HT-29 (cell line): ENCODE measurements at places on chromosomes 7 and 10. TPM values are rescaled to one million over a fixed set of nuclear protein-coding genes. Genes with fewer than 3 reads are reported as not detected.
A peak's percentile ranks its signal among the peaks of the same experiment; 100 is the strongest.

Gene TWIST1
- not detected in 2 replicates for total RNA-seq

Gene NPY
- not detected in 2 replicates for total RNA-seq

Gene MNX1
- total RNA-seq, result 21.9 and 34.5 TPM in 2 replicates

DNA sequence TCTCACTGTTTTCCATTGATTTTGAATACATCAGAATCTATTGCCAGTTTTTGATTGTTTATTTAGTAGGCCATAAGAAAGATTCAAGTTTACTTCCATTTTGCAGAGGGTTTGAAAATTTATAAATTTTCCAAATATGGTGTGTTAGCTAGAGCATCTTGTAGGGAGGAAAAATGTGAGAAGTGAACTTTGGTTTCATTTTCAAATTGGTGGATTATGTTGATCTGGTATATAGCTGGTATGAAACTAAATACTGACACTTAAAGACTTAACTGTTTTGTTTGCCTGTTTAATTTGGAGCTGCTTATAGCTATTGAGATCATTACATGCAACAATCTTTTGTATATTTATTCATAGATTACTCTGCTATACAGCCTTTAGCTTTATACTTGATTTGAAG lies 108.1 kb downstream of the ADAM22 start:
- DNase-seq, result no peak

DNA sequence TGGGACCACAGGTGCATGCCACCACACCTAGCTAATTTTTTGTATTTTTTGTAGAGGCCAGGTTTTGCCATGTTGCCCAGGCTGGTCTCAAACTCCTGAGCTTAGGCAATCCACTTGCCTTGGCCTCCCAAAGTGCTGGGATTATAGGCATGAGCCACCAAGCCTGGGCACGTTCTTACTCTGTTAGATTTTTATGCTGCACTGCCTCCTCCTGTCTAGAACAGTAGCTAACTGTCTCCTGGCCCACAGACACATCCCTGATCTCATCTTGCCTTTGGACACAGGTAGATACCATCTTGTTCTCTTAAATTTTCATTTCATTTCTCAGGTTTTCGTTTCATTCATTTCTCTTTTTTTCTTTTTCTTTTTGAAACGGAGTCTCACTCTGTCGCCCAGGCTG lies 41.1 kb downstream of the BLVRA start:
- DNase-seq, result peak; percentile 40

- no peak for DNase-seq
Observed at GRCh38 chr7:65839846-65840245, 33.0 kb upstream of the VKORC1L1 start.

DNA sequence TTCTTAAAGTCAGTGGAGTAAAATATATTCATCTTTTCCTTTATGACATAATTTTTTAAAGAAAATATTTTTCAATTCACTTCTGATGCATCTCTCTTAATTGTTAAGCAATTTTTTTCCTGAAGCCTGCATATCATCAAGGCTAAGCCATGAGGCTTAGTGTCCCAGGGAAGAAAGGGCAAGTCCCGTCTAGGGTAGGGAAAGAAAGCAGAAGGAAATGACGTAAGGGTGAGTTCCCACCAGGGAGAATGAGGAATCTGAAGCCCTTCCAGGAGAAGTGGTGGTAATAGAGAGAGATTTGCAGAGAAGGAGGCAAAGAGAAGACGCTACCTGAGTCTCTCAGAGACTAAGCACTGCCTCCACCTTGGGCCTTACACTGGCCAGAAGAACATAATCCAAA lies 96.8 kb upstream of the NFE2L3 start:
- no peak for DNase-seq

- DNase-seq, result no peak
Observed at GRCh38 chr7:29780346-29780745, 26.0 kb upstream of the WIPF3 start.

DNA sequence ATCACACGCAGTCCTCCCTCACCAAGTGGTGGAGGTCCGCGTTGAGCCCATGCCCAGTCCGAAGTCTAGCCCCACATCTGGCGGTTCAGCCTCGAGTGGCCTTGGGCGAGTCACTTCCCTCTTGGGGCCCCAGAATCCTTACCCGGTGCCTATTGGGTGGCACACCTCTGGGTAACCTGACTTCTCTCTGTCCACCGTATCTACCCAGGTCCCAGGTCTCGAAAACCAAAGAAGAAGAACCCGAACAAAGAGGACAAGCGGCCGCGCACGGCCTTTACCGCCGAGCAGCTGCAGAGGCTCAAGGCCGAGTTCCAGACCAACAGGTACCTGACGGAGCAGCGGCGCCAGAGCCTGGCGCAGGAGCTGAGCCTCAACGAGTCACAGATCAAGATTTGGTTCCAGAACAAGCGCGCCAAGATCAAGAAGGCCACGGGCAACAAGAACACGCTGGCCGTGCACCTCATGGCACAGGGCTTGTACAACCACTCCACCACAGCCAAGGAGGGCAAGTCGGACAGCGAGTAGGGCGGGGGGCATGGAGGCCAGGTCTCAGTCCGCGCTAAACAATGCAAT lies 4.3 kb downstream of the EN2 start:
- no peak for DNase-seq

GRCh38 chr7:148982654-148983199 lies 45.6 kb downstream of the PDIA4 start:
- DNase-seq, result peak; percentile 47

- no peak for DNase-seq
Observed at GRCh38 chr7:68441645-68442044, 1156.6 kb upstream of the AUTS2 start.

DNA sequence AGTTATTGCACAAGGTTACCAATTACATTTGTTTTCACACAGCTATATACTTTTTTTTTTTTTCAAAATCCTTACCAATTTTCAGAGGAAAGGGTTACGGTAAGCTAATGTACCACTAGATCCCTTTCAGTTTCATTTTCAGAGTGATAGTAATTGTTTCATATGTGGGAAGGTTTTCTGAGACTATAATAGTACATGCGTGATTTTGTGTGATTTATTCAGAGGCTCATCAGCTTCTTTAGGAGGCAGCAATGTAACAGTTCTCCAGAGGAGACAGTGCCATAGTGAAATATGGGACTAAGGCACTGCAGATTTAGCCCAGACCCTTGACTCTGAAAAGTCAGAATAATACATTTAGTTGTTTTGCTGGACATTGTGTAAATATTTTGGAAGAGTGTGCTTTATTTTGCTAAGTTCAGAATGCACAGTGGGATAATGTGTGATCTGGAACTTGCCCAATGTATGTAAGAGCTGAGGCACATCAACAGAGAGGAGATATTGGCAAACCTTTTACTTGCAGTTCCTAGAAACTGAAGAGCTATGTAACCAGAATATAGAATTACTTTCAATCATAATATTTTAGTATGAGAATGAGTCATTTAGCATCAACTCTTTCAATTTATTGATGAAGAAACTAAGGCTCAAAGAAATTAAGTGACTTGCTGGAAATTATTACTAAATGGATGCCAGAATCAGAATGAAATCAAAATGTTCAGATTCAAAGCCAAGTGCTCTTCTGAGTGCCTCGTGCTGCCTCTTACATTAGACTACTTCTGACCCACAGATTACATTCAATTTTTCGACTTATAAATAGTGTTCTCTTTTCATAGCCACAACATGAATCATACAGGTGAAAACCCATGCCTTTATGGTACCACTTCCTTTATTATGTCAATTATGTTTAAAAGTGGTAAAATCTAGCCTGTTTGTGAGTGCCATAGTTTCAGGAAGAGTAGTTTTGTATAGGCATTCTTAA lies 207.7 kb upstream of the TEX47 start:
- DNase-seq, result no peak
